Renal pelvis (tissue), 12 donors: ENCODE measurements at places on chromosomes 11 and 22.

DNA sequence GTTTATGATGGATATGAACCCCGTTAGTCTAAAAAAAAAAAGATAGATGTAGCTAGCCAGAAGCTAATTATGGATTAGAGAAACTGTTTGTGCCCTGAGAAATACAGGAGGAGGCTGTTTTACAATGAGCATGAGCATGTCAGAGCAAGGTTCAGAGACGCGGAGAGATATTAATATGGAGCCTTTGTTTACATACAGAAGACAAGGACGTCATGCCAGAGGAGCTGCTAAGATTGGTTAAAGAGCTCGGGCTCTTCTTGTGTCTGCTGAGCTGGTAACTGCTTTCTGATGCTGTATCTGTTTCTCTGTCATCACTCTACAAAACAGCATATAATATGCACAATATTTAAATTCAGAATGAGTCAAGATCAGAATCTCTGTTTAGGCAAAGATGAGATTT lies 24.9 kb upstream of the CCDC89 start:
- DNase-seq = no peak

DNA sequence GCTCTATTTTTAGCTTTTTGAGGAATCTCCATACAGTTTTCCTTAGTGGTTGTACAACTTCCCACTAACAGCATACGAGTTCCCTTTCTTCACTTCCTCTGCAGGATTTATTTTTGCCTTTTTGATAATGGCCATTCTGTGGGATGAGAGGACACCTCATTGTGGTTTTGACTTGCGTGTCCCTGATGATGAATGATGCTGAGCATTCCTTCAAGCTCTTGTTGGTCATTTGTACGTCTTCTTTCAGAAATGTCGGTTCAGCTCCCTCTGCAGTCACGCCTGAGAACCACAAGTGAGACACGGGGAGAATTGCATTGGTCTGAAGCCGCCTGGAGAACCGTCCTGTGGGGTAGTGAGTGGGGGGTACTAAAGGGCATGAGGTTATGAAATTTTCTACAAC lies 2.0 kb upstream of the KRTAP5-10 start:
- DNase-seq = no peak

DNA sequence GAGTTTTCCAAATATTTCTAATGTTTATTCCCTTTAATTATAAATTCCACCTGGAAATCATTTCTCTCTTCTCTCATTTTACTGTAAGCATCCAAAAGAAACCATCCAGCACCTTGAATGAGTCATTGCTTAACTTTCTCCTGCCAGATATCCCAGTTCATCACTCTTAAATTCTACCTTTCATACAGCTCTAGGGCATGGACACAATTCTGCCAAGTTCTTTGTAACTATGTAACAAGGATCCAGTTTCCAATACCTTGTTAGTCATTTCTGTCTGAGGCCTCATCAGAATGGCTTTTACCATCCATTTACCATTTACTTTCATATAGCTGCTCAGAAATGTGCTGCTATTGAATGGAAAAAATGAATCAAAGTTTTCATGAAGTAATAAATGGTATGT lies 455.4 kb upstream of the TENM4 start:
- DNase-seq = no peak

DNA sequence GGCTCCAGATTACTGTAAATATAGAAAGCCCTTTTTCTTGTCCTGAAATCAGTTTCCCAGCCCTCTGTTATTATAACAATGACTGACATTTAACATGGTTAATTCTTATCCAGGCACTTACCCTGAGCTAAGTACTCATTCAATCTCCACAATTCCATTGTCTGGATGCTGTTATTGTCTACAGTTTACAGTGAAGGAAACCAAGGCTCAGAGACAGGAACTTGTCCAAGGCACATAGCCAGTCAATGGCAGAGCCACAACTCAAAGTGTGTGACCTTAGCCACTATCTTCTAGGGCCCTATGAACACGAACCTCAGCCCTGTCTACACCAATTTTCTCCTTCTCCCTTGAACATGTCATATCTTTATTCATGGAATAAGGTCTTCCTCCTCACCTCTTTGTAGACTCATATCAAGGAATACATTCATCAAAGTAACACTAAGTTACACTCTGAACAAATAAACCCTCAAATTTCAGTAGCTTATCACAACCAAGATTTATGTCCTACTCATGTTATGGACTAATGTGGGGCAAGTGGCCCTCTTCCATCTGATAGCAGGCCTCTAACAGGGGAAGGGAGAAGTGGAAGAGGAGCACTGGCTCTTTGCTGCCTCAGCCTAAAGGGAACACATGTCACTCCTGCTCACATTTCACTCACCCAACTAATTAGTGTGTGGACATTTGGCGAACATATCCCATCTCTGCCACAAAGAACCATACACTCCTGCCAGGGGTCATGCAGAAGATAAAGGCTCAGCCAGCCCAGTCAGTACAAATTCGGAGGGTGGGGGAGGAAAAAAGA lies 39.3 kb upstream of the APLNR start:
- DNase-seq = no peak

DNA sequence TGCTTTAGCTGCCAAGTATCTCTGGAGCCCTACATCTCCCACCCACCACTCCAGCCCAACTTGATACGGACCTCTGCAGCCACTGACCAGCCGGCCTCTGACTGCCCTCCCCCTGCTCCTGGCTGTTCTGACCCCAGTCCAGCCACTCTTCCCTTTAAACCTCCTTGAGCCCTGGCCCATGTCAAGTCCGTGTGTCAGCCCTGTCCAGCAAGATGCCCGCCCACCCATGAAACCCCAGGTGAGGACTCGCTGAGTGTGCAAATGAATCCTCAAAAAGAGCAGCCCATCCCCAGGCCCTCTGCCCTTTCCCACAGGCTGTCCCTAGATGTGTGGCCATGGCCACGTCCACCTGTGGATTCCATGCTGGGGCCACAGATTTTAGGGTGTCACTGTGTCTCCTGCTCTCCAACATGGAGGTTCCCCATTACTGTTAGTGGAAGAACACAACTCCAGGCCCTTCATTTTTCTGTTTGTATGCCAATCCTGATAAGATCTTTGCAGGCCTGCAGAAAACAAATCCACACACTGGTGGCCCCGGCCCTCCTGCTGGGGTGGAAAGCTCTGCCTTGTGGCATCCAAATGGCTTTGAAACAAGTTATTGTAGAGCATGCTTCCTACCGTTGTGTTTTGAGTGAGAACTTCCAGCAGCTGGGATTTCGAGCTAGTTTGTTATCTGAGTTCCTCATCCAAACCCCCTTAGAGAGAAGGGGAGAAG lies 22.7 kb upstream of the ADORA2A start:
- DNase-seq = no peak

- peak; percentile 3 for DNase-seq
Measured at GRCh38 chr11:31558001-31558400, 48.4 kb downstream of the ELP4 start.

DNA sequence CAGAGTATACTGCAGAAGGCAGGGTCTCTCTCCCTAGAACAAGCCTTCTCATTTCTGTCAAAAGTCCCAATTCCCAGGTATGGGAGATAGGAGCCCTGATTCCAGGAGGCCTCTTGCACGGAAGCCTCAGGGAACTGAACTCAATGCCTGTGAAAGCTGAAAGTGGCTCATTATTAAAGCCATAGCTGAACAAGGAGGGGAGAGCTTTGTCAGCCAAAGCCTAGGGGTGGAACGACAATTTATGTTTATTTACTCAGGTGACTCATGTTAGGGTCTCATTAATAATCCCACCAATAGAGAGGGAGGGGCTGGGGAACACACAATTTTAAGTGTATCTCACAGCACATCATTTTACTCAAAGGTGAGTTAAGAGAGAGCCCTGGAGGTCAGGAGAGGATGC lies 44.9 kb downstream of the DSCAML1 start:
- no peak for DNase-seq

GRCh38 chr11:71316701-71317100 lies 64.3 kb upstream of the SHANK2 start:
- no peak for DNase-seq

GRCh38 chr11:60566776-60567175 lies 51.6 kb downstream of the MS4A13 start:
- no peak for DNase-seq

- DNase-seq = no peak
Measured at GRCh38 chr11:68328374-68329091, 16.1 kb downstream of the LRP5 start.
